ENCODE measurements at places on chromosomes 7 and 10.
A peak's percentile ranks its signal among the peaks of the same experiment; 100 is the strongest.

- no peak for DNase-seq
These were observed 210.6 kb downstream of the ZNF365 start for GRCh38 chr10:62584731-62585130.

- no peak for DNase-seq
These were observed 316.9 kb upstream of the PHYHIPL start for GRCh38 chr10:58859526-58859925.

DNA sequence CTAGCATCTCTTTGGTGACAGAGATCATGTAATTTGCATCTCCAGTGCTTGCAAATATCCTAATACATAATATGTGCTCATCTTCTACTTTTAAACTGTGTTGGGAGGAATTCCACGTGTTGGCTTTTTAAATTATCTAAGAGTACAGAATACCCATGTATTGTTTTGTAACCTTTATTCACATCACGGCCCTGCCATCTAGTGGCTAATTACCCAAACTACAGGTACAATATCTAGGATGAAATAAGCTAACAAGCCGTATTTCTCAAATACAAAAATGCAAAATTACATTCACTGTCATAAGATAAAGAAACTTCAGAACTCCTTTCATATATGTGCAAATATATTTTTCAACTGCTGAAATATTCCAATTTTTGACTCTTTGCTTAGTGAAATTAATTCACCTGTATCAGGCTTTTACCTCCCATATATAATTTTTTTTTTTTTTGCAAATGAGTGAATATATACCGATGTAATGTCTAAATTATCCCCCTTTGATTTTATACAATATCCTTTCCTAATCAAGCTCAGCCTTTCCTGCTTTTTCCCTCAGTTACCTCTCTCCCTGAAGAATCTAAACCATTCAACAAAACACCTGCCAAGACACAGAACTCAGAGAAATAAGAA is 30.3 kb upstream of the LSM8 start:
- no peak for DNase-seq

DNA sequence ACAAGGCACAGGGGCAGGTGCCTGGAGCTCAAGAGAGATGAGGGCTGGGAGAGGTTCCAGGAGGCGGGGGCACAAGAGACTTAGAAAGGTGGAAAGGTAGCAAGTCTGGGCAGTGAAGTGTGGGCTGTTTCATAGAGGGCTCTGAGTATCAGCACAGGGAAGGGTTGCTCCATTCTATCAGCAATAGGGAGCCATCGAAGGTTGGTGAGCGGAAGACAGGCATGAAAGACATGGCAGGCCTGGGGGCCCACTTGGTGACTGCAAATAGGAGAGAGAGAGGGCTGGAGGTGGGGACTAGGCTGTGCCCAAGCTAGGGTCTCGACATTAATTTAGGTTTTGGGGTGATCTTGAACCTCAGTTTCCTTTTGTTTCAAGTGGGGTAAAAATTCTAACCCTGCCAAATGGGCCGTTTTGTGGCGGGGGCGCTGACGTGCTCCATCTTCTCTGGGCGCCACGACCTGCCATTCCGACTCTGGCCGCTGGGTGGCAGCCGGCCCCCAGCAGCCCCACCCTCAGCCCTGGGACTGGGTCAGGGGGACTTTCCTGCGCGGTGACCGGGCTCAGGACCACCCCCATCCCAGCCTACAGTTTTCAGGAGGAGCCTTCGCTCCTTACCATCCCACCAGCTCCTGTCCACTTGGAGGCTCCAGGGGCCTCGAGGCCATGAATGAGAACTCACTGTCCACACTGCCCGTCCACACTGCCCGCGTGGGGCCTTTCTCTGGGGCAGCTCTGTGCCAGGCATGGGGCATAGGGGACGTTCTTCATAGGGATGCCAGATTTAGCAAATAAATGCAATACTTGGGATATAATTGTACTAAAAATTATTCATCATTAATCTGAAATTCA is 37.2 kb upstream of the PCBD1 start:
- DNase-seq = no peak

DNA sequence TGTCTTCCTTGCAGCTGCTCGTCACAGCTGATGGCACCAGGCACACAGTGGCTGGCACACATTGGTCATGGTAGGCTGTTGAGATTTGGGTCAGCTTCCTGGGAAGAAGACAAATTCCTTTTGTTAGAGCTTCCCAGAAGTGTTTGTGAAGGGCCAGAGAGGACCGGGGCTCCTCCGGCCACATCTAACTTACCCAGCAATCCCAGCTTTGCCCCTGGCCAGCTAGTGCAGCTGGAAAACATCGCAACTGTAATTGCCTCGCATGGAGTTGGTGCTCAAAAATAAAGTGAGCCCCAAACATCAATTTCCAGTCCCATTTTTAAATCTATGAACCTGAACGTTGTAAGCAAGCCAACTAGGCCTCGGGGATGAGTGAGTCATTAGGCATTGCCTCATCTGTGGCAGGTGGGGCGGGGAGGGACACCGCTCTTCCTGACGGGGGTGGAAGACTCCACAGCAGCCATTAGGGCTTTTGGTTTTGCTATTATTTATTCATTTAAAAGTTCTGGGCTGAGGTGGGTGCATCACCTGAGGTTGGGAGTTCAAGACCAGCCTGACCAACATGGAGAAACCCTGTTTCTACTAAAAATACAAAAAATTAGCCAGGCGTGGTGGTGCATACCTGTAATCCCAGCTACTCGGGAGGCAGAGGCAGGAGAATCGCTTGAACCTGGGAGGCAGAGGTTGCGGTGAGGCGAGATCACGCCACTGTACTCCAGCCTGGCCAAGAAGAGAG is 12.4 kb downstream of the CPA5 start:
- DNase-seq = no peak

DNA sequence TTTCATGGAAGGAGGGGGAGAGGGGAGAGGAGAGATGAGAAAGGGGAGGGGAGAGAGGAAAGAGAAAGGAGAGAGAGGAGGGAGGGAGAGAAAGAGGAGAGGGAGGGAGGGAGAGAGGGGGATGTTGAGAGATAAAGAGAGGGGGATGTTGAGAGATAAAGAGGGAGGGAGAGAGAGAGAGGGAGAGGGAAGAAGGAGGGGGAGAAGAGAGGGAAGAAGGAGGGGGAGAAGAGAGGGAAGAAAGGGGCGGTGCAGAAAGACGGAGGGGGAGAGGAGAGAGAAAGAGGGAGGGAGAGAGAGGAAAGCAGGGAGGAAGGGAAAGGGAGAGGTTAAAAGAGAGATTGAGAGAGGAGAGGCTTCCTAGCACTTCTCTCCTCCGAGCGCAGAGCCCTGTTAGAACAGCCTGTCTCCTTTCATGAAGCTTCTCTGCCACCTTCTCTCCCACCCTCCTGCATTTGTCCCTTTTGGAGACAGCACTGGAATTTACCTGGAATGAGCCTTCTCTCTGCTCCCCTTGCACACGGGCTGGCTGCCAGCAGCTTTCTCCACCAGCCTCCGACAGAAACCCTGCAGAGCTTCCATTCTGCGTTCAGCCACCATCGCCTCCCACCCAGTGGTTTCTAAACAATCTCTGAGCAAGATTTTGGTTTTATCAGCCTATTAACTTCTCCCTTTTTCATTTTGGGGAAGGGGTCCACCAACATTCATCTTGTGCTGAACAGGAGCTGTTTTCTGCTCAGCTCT is 74.0 kb upstream of the CARD11 start:
- DNase-seq = no peak

GRCh38 chr10:105950410-105950809 is 1214.1 kb downstream of the SORCS1 start:
- no peak for DNase-seq

GRCh38 chr10:77359287-77359691 is 278.3 kb downstream of the KCNMA1 start:
- no peak for DNase-seq

GRCh38 chr7:48365010-48365409 is 193.8 kb downstream of the ABCA13 start:
- no peak for DNase-seq

DNA sequence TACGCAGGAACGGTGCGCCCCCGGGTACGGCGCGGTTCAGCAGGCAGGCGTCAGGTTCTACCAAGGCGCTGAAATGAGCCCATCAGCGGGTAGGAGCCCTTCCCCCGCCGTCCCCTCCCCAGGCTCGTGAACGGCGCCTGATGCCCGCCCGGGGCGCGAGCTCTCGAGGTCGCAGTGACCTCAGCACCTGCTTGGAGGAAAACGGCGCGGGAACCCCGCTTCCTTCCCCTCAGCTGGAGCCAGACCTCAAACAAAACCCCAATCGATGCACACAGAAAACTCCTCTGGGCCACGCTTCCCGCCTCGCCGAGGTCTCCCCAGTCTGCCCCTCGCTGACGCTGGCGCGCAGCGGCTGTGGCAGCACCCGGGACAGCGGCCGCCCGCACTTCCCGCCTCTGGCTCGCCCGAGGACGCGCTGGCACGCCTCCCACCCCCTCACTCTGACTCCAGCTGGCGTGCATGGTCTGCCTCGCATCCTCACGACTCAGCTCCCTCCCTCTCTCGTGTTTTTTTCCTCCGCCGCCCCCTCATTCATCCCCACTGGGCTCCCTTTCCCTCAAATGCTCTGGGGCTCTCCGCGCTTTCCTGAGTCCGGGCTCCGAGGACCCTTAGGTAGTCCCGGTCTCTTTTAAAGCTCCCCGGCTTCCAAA is 514 bp upstream of the GAD2 start:
- DNase-seq = peak; percentile 16

- DNase-seq = no peak
These were observed 7.3 kb upstream of the MNX1 start for GRCh38 chr7:157017603-157018327.

GRCh38 chr7:8362723-8363369 is 70.6 kb upstream of the NXPH1 start:
- DNase-seq = no peak

DNA sequence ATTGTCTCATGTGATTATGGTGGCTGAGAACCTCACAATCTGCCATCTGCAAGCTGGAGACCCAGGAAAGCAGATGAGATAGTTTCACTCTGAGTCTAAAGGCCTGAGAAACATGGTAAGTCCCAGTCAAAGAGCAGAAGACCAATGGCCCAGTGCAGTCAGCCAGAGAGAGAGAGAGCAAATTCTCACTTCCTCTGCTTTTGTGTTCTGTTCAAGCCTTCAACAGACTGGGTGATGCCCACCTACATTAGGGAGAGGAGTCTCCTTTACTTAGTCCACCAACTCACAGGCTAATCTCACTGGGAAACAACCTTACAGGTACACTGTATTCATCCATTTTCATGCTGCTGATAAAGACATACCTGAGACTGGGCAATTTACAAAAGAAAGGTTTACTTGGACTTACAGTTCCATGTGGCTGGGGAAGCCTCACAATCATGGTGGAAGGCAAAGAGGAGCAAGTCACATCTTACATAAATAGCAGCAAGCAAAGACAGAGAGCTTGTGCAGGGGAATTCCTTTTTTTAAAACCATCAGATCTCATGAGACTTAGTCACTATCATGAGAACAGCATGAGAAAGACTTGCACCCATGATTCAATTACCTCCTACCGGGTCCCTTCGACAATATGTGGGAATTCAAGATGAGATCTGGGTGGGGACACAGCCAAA is 4.7 kb upstream of the FRMPD2 start:
- no peak for DNase-seq

- DNase-seq = no peak
These were observed 30.2 kb downstream of the MICALL2 start for GRCh38 chr7:1428941-1429501.

- DNase-seq = no peak
These were observed 32.0 kb downstream of the PSMC2 start for GRCh38 chr7:103379270-103379975.

DNA sequence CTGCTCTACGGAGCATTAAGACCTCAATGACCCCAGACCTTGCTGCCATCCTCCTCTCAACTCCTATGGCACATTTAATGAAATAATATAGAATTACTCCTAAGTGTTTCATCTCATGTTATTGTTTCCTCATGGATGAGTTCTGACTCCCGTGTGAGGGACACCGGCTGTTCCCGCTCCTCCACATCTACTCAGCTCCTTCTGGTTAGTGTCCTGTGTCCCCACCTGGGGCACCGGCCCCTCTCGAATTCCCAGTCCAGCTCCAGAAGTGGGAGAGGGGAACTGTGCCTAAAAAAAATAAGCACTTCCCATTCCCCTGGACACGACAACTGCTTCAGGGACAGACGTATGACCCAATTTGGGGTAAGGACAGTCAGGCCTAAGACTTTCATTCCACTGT is 58.3 kb downstream of the PIP4K2A start:
- no peak for DNase-seq

DNA sequence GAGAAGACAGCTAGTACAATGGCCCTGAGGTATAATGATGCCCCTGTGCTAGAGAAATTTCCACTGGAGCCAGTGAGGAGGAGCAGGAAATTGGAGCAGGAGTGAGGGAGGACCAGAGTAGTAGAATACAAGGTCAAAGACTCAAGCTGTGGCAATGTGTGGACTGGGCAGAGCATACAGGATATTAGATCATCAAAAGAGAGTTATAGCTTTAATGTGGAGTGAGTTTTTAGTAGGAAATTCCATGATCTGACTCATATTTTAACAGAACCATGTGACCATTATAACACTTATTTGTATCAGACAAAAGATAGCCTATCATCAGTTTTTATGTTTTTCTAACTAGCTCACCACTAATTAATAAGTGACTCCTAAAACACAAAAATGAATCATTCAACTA is 154.1 kb downstream of the DGKB start:
- DNase-seq = no peak

GRCh38 chr7:28977881-28978280 is 19.8 kb upstream of the TRIL start:
- no peak for DNase-seq

- DNase-seq = no peak
These were observed 488.5 kb downstream of the ZNF33B start for GRCh38 chr10:42149722-42150427.

GRCh38 chr10:119116326-119116951 is 12.5 kb downstream of the DENND10 start:
- DNase-seq = no peak

DNA sequence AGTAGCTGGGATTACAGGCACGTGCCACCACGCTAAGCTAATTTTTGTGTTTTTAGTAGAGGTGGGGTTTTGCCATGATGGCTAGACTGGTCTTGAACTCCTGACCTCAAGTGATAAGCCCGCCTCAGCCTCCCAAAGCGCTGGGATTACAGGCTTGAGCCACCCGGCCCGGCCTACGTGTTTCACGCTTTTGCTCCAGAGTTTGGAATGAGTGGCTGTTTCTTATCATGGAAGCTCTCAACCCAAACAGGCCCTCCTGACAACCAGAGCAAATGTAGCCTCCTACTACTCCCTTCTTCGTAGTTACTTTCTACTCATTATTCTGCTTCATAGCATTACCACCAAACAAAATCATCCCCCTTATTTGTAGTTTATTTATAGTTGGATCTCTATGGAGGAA is 26.8 kb upstream of the CASD1 start:
- no peak for DNase-seq

DNA sequence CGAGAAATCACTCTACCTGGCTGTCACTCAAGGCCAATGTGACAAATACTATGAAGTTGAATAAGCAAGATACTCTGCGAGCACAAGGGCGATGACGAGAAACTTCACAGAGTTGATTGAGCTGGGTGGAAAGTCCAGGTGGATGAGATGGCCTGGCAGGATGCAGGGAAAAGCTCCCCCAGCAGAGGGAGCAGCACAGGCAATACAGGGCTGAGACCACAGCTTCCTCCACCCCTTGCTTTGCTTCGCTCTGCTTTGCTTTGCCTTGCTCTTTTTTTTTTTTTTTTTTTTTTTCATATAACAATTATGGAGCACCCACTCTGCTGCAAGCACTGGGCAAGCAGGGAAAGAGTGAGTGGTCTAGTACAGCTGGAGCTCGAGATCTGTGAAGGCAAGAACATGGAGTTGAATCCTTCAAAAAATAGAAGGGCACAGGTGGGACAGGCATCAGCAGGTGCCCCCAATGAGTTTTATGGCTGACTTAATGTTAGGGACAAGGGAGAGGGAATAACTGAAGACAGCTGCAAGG is 88.3 kb downstream of the CABCOCO1 start:
- peak; percentile 31 for DNase-seq

GRCh38 chr7:41889040-41889439 is 186.2 kb upstream of the INHBA start:
- DNase-seq = no peak
